ENCODE measurements at places on chromosomes 2 and 18.

DNA sequence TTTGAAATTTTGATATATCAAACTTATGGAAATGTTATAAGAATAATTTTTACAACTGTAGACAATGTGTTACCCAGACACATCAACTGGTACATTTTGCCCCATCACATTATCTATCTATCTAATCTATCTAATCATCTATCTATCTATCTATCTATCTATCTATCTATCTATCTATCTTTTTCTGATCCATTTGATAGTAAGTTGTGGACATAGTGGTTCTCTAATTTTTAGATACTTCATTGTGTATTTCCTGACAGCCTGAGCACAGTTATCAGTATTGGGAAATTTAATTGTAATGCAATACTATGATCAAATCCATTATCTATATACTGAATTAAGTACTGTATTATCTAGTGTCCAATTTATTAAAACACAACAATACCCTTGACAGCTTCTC is 42.0 kb upstream of the TMEM18 start:
- DNase-seq, result no peak

DNA sequence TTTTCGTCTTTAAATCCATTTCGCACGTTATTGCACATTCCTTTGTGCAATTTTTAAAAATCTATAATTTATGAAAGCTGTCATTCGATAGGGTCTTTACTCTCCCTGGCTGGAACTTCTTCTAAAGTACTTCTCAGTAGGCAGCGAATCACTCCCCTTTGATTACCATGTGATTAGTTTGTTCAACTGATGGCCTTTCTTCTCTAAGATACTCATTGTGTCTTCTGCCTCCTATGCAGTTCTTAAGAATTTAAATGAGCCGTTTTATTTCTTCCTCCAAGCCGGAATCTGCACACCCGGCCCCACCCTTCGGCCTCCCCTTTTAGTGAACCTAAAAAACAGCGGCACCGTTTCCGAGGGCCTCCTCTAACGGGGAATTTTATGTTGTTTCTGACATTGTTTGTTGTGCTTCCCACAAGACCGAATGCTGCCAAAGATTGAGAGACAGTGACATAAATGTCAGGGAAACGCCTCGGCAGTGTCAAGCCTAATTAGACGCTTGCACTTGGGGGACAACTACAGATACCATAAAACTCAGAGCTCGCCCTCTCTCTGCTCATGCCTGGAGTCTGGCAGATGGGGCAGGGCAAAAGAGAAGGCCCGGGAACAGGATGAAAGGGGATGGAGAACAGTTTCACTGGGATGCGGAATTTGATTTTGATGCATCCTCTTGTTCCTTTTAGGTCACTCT is 255.3 kb downstream of the BCL11A start:
- no peak for DNase-seq

DNA sequence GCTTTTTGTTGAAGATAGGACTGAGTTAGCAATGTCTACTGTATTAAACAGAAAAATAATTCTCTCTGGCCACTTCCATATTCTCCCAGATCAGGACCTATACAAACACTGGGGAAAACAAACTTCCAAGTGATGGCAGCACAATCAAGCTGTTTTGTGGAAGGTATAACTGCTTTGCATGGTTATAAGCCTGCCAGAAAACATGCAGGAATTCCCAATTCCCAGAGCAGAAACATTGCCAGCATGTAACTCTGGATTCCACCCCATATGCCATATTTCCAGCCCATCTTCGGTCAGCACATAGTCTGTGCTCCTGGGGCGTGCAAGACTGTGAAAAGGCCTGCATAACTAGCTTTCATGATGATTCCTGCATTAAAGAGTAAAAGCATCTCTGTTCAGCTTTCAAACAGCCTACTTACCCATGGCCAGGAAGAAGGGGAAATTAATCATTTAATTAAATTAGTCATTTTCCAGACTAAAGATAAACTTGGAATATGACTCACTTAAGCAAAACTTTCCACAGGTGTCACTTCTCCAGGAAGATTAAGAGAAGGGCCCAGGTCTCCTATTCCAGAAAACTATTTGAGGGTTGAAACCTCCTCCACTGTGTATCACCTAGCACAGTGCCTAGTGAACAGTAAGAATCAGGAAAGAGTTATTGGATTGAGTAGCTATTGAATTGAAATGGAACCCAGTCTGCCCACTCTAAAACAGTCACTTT is 280.5 kb downstream of the NRXN1 start:
- no peak for DNase-seq

DNA sequence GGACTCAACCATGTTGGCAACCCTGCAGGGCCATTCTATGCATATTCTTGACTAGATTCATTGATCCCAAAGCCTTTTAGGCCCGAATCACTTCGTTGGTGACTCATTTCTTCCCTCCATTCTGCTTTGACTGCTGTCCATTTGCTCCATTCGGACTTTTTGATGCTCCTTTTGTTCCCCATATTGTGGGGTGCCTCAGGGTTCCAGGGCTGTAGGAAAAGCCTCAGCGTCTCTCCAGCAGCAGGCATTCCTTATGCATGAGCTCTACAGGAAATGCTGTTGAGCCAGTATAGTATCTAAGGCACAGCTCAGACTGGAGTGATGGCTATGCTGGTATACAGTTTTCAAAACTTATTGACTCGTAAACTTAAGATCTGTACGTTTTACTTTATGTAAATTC is 292.6 kb downstream of the PRKCE start:
- DNase-seq, result no peak

GRCh38 chr2:225457482-225457881 is 58.0 kb downstream of the NYAP2 start:
- DNase-seq, result no peak

GRCh38 chr2:201349601-201350000 is 7.5 kb downstream of the FLACC1 start:
- no peak for DNase-seq

- peak; percentile 53 for DNase-seq
Observed at GRCh38 chr2:238370823-238371372, 50.6 kb downstream of the TRAF3IP1 start.

GRCh38 chr2:169790581-169790980 is 8.1 kb upstream of the SSB start:
- no peak for DNase-seq

DNA sequence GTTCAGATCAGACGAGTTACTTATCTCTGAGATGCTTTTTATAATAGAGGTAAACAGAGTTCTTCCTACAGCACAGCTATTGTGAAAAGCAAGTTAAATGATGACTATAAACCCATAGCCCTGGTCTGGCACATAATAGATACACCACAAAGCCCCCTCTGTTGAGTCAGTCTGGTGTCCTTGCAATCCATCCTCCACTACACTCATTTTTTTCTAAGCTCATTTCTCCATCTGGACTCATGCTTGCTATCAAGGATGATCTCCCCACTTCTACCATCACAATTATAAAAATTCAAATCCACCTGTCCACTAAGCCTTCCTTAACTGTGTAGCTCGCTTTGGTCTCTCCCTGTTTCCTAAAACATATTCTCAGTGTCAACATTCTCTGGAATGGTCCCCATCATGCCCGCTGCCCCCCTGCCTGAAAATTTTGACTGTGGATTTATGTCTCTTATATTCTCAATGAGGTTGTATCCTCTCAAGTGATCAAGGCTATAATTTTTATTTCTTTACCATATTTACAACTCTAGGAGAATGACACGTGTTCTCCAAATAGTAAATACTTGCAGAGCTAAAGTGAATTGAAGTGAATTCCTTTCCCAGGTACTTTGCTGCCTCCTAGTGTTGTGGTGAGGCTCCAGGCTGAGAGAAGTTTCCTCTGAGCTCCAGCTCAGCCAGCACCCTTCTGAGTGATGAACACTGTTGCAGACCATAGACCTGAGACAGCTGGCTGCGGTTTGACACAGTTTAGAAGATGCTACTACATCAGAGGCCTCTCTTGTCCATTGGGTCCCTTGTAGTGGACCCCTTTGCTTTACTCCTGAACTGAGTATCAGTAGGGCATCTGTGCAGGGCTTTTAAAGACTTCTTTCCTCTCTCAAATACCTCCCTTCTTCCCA is 108.7 kb downstream of the DPP10 start:
- peak; percentile 37 for DNase-seq

GRCh38 chr2:238162251-238162845 is 3.6 kb downstream of the ERFE start:
- no peak for DNase-seq

Data from HEK293T (cell line).